Activated CD8-positive, alpha-beta memory T cell treated with anti-CD3 and anti-CD28 coated beads, Interleukin-2, amount 10 ng/mL, durations not matched to agents 7 days and 5 days (primary cell): ENCODE measurements at places on chromosomes 5 and 9.

- no peak for DNase-seq
Observed at GRCh38 chr9:130983970-130984369, 25.0 kb upstream of the LAMC3 start.

- DNase-seq: no peak
Observed at GRCh38 chr9:23379842-23380241, 446.2 kb downstream of the ELAVL2 start.

- DNase-seq: no peak
Observed at GRCh38 chr5:93636837-93637236, 53.8 kb downstream of the NR2F1 start.

- DNase-seq: no peak
Observed at GRCh38 chr5:38556088-38556598, 303 bp downstream of the LIFR start.

DNA sequence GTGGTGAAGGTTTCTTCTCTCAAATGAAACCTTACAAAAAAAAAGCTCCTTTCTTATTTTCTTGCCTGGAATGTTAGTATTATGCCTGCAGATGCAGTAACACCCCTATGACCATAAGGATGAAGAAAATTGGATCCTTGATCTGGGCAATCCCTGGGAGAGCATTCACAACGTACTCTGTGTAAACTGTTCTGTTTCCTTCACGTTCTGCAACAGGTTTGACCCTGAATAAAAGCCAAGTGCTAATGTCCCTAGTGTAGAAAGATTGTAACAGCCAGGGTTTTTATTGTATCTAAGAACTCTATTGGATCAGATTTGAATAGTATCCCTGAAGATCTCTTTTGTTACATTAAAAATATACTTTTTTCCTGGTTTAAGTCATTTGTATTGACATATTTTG lies 1639.6 kb upstream of the ACO1 start:
- DNase-seq: no peak

- DNase-seq: no peak
Observed at GRCh38 chr5:127389601-127390000, 99.0 kb downstream of the MEGF10 start.

DNA sequence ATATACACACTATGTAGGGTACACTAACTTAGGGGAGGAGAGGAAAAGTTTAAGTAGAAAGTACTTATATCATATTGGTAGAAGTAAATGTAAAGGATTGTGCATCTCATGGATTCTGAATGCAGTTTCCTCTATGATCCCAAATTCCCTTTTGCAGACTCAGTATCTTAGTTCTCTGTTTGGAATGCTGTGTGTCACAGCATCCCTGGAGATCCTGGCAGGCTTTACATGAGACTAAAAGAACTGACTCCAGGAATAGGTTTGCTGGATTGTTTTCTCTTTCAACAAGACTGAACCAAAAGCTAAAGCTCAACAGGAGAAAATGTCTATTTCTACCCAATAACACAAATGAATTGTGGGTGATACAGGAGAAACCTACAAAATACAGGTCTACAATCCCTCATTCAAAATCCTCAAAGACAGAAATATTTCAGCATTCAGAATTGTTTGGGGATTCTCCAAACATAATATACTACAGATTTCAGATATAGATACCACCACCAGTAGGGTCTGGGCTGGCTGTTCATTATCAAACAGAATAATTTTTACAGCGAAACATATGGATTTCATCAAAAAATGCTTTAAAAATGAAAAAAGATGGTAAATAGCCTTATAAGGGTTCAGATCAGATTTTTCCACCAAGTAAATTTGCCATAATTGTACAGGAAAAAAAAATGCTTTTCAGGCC lies 324.7 kb upstream of the GRAMD2B start:
- no peak for DNase-seq

DNA sequence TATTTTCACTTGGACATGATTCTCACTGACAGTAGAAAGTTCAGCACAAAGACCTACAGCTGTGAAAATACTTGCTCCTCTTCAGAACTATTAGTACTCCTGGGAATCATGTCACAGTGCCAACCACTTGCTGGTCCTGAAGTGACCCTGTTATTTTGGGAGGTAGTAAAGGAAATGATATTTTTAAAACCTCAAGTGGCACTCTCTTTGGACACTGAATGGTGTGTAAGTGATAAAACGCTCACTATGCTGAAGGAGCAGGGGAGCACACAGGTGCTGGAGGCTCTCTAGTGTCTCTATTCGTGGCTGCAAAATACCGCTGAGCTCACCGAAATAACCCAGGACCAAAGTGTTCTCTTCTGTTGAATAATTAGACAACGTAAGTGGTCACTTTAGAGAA lies 76.9 kb upstream of the SPATA31D4 start:
- no peak for DNase-seq

DNA sequence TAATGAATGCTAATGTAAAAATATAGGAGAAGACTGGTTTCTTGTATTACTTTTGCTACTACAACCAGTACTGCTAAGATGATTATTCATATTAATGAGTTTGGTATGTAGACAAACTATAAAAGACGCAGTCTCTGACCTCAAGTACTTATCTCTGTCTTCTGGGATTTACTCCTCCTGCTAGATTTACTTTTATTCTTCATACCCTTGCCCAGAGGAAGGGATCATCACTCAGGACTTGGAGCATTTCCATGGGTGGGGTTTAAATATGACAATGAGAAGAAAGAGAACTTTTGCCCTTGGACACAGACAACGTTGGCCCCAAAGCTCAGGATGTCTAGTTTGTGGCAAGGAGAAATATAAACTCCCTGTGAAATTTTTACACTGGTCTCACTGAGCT lies 126.1 kb downstream of the BNC2 start:
- no peak for DNase-seq

DNA sequence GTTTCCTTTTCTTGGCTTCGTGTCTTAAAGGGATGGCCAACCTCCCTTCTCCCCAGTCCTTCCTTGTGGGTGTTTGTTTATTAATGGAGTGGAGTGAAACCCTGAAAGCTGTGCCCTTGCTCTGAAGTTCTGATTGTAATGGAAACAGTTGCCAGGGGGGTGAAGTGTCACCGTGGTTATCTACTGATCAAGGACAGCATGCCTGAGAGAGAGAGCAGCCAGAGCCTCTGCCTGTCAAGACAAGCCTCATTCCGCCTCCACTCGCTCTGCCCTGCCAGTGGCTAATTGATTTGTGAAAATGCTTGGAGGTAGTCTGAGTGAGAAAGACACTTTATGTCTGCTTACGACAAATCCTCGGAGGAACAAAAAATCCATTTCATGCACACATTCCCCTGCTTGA lies 143.7 kb upstream of the SLC30A5 start:
- no peak for DNase-seq

DNA sequence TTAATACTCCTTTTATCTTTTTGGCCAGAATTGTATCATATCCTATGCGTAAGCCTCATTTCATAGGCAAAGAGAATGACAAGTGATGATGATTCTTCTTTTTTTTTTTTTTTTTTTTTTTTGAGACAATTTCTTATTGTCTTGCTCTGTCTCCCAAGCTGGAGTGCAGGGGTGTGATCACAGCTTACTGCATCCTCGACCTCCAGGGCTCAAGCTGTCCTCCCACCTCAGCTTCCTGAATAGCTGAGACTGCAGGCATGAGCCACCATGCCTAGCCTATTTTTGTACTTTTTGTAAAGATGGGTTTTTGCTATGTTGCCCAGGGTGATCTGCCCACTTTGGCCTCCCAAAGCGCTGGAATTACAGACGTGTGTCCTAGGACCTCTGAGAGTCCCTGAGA lies 41.9 kb upstream of the C5orf24 start:
- no peak for DNase-seq

DNA sequence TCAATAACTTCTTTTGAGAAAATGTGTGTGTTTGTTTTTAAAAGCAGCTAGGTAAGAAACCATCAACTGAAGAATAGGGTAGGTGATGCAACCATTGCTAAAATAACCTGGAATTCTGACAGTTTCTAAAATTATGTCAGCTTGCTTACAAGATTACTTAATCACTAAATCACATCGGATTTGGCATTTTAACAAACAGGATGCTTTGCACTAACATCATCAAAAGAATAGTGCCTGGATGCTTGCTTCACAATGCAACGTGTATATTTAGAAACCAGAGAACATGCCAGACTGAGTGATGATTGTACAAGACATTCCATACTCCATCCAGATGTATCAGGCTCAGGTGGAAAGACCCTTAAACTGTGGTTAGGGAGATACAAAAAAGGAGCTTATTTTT lies 43.9 kb downstream of the PAM start:
- no peak for DNase-seq

DNA sequence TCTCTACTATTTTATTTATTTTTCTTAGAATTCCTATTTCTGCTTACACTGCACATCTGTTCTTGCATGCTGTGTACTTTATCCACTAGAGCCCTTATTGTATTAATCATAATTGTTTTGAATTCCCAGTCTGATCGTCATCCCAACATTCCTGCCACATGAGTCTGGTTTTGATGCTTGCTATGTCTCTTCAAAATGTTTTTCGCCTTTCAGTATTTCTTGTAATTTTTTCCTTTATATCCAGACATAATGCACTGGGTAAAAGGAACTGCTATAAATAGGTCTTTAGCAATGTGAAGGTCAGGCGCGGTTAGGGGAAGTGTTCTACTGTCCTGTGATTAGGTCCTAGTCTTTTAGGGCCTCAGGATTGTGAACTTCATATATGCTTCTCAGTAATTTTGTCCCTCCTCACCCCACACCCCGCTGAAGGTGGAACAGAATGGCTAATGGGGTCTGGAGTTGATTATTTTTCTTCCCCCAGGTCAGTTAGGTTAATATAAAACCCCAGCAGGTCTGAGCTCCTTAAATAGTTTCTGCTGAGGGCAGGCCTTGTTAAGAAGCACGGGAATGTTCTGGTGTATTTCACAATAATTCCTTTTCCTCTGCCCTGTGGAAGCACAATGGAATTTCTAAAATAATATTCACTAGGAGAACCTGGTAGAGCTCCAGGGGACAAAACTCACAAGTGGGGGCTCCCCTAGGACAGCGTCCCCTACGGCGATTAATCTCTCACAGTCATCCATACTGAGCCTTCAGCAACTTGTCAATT lies 146.6 kb upstream of the TUT7 start:
- no peak for DNase-seq

GRCh38 chr5:178404987-178405386 lies 172.4 kb upstream of the PHYKPL start:
- DNase-seq: no peak

DNA sequence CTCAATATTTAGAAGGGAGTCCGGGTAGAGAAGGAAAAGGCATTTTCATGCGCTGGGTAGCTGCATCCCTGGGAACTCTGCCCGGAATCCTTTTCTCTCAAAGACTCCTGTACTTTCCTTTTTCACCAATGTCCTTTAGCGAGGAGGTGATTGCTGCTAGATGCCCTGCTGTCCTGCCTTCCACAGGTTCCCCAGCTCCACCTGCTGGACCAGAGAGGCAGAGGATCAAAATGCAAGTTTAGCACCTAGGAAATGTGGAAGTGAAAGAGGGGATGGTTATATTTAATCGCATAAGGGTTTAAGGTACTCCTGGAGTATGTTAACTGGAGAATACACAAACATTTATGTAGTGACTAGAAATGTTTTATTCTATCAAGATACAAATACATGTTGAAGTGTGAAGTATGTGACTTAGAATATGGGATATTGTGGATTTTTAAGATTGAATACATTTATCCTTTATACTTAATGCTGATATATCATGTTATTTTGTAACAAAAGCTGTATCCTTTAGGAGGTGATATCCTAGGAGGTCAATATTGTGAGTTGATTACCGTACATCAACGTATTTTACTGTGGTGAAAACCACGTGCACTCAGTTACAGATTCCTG lies 145.7 kb downstream of the ARHGAP26 start:
- no peak for DNase-seq

DNA sequence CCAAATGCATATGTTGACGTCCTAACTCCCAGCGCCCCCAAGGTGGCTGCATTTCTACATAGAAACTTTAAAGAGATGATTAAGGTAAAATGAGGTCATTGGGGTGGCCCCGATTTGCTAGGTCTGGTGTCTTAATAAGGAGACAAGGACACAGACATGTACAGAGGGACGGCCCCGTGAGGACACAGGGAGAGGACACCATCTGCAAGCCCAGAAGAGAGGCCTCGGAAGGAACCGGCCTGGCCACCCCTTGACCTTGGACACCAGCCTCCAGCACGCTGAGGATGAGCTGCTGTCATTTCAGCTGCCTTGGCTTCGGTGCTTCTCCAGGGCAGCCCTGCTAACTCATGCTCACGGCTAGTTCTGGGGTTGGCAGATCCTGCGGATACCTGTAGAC lies 73.2 kb downstream of the MRPL36 start:
- peak; percentile 33 for DNase-seq

- no peak for DNase-seq
Observed at GRCh38 chr5:168712280-168712924, 133.2 kb upstream of the PANK3 start.

DNA sequence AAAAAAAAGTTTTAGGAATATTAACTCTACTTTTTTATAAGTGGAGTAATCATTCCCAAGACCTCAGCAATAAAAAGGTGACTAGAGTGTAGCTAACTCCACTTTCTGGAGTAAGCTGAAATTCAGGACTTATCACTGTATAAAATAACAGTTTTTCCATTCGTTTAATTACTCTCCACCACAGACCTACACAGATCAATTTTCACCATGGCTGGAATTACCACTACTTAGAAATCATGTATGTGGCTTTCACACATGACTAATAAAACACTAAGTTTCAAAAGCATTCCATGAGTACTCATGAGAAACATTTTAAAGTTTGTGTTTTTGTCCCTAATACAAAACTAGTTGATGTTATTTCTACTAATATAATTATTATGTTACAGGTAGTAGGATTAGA lies 9.9 kb downstream of the PLPP1 start:
- no peak for DNase-seq

- DNase-seq: no peak
Observed at GRCh38 chr9:70826562-70826961, 294.9 kb downstream of the TRPM3 start.

GRCh38 chr5:153400931-153401330 lies 89.5 kb upstream of the GRIA1 start:
- DNase-seq: no peak

GRCh38 chr5:133234273-133234672 lies 182.5 kb downstream of the HSPA4 start:
- DNase-seq: no peak

GRCh38 chr5:82640916-82641315 lies 362.8 kb upstream of the RPS23 start:
- DNase-seq: no peak

GRCh38 chr5:10761933-10762775 lies 1.1 kb upstream of the DAP start:
- no peak for DNase-seq

GRCh38 chr5:53425687-53426511 lies 54.5 kb upstream of the FST start:
- no peak for DNase-seq

- no peak for DNase-seq
Observed at GRCh38 chr9:101977614-101978210, 239.3 kb upstream of the GRIN3A start.

GRCh38 chr9:74887041-74887980 lies at the start of gene TRPM6:
Gene TRPM6, minus strand, starts transcription at chr9:74887921. Its CDS starts 65 bp downstream, at chr9:74887856.
- DNase-seq: peak; percentile 55

DNA sequence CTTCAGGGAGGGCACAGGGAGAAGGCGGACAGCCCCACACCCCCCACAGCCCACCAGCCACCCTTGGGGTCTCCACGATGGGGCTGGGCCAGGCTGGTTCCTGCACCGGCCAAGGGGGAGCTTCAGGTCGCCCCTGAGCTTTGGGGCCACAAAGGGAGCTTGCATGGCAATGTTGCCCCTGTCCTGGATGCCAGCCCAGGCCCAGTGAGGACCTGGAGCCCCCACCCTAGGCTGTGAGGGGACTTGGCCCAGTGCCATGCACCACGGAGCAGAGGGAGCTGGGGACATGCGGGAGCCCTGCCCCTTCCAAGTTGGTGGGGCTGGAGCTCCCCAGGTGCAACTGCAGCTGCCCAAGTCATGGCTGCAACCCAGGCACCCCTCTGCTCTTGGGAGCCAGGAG lies 18.4 kb downstream of the TMEM38B start:
- DNase-seq: no peak
